ENCODE measurements at places on chromosomes 4 and X.
A peak's percentile ranks its signal among the peaks of the same experiment; 100 is the strongest.

DNA sequence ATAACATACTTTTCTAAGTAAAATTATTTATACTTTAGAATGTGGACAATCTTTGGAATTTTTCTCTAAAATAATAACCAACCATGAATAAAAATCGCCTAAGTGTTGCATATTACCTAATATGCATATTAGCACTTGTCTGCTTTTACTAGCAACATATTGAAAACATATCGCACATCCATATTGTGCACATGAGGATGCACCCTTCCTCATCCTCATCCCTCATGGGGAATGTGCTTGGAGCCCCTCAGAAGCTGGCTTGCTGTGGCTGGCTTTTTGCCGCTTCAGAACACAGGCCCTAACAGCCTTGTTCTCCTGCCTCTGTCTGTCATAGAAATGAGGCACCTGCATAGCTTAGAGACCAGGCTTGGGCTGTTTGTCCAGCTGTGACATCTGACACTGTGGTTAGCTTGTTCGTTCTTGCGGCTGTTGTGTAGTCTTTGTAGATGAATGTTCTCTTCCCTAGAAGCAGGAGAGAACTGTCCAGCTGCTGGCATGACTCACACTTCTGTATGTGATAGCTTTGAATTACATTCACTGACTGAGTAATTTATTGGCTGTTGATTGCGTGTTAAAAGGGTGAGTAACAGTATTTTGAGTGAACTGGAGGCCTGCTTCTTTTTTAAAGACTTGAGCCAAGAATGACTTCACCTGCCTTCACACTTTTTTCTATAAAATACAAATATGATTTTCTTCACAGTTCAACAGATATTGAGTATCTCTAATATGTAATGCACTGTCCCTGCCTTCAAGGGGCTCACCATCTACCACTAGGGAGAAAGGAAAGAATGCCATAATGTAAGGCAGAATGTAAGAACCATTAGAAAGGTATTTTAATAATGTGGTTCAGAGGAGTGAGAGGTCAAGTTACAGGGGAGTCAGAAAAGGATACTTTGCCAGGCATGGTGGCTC, 81.9 kb downstream of the HMGB2 start:
- peak; percentile 99 for DNase-seq

GRCh38 chr4:112736718-112737135, 99.8 kb downstream of the LARP7 start:
- no peak for DNase-seq

GRCh38 chrX:52577464-52578173, 60.8 kb upstream of the XAGE1B start:
- no peak for DNase-seq

GRCh38 chrX:111896148-111896547, 20.2 kb downstream of the TRPC5OS start:
- no peak for DNase-seq

GRCh38 chr4:179467878-179468277, 2025.6 kb upstream of the AGA start:
- DNase-seq: no peak

GRCh38 chr4:174919886-174920423, 1.8 kb downstream of the ADAM29 start:
- no peak for DNase-seq

DNA sequence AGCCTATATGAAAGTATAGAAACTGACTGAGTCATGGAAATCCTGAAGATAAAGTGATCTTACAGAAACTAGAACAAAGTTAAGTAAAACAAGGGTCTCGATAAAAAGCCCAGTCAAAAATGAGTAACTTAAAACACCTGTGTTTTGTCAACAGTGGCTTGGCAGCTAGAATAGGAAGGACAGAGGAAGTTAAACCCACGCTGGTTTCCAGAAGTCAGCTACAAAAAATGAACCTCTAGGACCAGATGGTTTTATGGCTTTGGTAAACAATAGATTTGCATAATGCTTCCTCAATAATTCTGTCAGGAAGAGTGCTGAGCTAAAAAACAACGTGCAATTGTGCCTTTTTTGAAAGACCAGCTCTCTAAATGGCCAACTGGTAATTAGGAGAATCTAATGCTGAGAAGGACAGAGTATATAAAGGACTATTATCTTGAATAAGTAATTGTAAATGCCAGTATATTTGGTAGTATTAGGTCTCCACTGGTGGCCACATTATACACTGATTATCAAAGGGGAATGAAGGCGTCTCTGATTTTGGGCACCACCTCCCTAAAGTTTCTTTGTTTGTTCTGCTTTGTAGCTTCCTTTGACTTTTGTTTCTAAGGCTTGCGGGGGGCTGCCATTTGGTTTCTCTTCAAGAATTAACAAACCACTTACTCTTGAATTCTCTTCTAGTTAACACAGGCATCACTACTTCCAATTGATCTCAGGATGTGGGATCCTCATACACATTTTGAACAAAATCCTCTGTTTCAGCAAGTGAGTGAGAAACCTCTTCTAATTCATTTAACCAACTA, 72.2 kb upstream of the PPP3CA start:
- no peak for DNase-seq

DNA sequence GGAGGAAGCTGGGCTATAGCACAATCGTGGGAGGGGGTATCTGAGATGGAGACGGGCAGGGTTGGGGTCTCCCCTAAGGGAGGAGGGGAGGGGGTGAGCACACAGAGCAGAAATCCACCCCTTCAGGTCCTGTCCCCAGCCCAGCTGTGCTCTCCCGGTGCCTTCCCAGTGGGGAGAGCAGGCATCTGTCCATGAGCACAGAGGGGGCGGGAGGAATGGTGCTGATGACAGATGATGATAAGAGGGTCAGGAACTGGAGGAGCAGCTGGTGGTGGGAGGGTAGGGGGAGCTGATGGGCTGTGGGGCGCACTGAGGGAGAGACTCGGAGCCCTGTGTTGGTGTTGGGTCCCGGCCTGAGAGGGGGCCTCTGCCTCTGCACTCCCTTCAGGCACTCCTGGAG, 8.6 kb downstream of the ATP2B3 start:
- DNase-seq: no peak

DNA sequence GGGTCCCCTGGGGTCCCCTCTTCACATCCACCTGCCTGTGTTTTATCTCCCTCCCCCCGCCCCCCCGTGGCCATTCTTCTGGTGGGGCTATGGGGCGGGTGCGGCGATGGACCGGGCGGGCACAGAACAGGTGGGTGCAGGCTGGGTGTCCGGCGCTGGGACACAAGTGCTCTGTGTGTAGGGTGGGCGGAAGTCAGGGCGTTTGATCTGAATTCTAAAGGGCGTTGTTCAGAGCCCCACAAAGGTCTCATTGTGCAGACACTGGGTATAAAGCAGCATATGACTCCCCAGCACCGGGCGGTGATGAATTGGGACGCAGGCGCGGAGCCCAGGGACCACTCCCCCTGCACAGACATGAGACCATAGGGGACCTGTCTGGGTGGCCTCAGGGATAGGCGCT, at the start of gene GJB1:
Gene GJB1 (plus strand): TSS at position 296 of the 400 bp plus-strand sequence. CDS start 484 bp downstream, outside the sequence.
- no peak for DNase-seq

- DNase-seq: no peak
These were observed 8.8 kb downstream of the ADH5 start for GRCh38 chr4:99079625-99080295.

DNA sequence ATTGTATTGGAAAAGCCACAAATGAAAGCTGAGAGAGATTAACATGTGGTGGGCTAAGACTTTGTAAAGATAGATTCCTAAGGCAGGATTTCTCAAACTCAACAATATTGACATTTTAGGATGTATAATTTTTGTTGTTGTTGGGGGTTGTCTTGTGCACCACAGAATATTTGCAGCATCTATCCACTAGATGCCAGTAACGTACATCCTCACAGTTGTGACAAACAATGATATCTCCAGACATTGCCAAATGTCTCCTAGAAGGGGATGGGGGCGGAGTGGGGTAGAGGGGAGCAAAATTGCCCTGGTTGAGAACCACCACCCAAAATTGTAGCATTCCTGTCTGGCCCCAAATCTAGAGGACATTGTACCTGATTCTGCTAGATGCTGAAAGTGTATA, 14.7 kb upstream of the CBR4 start:
- no peak for DNase-seq

DNA sequence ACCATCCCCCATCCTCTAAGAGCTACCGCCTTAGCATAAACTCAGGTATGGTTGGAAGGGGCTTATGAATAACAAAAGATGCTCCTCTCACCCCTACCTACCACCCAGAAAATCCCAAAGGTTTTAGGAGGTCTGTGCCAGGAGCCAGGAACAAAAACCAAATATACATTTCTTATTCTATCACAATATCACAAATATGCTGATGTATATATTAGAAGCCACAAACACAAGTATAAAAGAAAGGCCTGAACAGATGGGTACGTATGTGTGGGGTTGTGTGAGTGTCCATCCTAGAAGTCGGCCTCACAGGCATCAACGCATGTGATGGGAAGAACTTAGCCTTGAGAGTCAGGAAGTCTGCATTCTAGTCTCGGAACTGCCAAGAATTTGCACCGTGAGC, 8.7 kb upstream of the ANXA5 start:
- no peak for DNase-seq

- DNase-seq: no peak
These were observed 1160.9 kb upstream of the PCDH7 start for GRCh38 chr4:29559286-29559685.

DNA sequence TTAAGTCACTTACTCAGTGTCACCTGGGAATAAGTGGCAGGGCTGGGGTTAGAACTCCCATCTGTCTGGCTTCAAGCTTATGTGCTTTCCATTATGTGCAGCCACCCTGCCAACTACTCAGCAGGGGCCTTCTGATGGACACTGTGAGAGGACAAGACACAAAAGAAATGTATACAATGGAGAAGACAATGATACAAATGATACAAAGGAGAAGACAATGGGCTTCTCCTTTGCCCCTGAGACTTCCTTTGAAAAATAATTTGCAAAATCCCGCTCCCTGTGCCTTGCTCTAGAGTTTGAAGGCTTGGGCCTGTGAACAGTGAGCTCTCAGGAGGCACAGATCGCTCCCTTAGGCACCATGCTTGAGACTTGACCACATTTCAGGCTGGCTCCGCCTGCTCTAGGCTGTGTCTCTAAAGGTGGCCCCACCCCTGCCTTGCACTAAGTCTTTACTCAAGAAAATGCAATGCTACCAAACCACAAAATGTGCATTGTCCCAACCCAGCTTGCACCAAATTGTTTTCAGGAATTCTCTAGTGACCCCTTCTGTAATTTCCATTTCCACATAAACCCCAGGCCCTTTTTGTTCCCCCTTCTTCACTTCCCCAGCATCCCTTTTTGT, 27.1 kb upstream of the STX18 start:
- DNase-seq: no peak

DNA sequence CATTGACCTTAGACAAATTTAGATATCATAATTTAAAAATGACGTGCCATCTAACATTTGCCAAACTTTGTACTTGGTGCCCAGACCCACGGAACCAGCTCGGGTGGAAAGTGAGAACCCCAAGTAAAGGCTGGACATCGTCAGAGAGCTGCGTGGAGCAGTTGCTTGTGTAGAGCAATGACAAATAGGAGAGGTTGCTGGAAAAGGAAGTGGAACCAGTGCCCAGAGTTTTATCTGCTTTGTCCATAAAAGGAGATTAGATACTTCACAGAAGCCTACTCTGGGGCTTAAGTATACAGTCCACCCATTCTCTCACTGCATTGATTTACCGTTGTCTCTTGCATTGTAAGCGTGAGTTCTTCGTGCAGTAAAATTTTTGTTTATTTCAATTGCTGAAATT, 5.4 kb upstream of the TBC1D1 start:
- DNase-seq: no peak

- DNase-seq: no peak
These were observed 111.3 kb downstream of the MAML3 start for GRCh38 chr4:140042634-140043033.

GRCh38 chr4:172169871-172170270, 356.7 kb downstream of the GALNTL6 start:
- no peak for DNase-seq

GRCh38 chrX:110442635-110443034, 84.0 kb downstream of the RTL9 start:
- no peak for DNase-seq

- no peak for DNase-seq
These were observed 128.3 kb downstream of the UCHL1 start for GRCh38 chr4:41384992-41385391.

DNA sequence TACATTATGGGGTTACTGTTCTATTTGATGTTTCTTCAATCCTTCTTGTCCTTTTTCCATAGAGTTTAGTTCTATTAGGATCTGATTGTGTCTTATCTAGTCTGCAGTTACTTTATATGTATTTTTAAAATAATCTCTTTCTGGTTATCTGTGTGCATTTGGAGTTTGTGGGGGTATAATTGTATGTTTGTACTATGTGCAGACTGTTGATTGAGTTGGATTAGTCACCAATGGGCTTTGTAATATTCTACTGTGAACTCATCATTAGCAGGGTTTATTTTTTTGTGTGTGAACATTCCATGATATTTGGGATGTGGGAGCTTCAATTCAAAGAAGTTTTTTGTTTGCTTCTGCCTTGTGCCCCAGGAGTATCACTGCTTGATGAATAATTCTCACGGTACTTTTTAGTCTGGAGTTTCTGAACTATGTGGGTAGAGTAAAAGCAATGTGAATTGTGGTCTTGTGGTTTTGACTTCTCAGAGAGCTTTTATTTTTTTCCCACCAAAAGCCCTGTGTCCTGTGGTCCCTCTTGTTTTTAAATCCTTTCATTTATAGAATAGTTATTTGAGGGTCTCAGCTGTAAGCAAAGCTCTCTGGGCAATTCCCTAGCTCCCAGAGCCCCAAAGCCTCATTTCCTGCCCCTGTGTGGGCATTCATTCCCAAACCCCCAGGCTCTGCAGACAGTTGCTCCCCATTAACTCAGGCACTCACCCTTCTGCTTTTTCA, 127.8 kb downstream of the PHKA2 start:
- DNase-seq: peak; percentile 47

GRCh38 chr4:154489558-154490233, 1.9 kb downstream of the DCHS2 start:
- DNase-seq: no peak

DNA sequence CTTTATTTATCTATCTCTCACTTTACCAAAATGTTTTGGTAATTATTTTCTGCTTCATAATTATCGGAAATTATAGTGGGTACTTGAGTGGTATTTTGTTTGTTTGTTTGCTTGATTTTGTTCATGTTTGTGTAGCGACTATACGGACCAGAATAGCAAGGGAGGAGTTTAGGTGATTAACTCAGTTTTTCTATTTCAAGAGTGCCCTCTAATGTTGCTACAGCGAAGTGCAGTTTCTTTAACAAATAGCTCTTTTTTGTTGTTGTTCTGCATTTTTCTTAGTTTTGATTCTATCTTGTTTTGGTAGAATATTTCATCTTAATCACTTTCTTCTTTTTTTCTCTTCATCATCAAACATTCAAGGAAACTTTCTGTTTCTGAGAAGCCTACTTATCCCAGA, 40.8 kb upstream of the QRFPR start:
- DNase-seq: no peak

GRCh38 chr4:140255927-140256326, 101.9 kb upstream of the MAML3 start:
- DNase-seq: no peak

DNA sequence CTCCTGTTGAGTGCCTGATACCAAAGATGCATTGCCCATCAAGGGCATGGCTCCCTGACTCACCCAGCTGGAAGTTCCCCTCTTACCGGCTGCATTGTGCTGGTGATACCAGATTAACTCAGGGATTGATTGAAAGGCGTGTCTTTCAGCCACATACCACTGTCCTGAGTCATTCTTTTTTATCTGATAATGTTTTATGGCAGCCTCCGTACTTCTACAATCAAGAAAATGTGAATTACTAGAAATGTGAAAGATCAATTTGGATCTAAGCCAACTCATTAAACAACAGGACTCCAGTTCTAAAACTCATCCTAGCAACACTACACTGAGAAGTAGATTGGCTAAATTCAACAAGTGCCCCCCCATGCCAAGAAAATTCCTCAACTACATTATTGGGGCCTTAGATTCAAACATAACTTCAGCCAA, 40.0 kb downstream of the TXK start:
- no peak for DNase-seq

- DNase-seq: no peak
These were observed 9.9 kb upstream of the SCOC start for GRCh38 chr4:140363558-140363957.
